Choroid plexus epithelial cell (primary cell): ENCODE measurements at places on chromosomes 3 and 15.

- DNase-seq = peak; percentile 8
These were observed 27.0 kb downstream of the NDUFB4 start for GRCh38 chr3:120622870-120623726.

GRCh38 chr3:51799879-51800749 is 21.1 kb upstream of the IQCF6 start:
- DNase-seq = peak; percentile 88

GRCh38 chr15:22981051-22981840 is 1.1 kb upstream of the CYFIP1 start:
- DNase-seq = no peak

- DNase-seq = peak; percentile 75
These were observed 41.7 kb downstream of the OXSM start for GRCh38 chr3:25831578-25831977.

GRCh38 chr3:193903966-193904365 is 232.0 kb upstream of the HES1 start:
- no peak for DNase-seq

DNA sequence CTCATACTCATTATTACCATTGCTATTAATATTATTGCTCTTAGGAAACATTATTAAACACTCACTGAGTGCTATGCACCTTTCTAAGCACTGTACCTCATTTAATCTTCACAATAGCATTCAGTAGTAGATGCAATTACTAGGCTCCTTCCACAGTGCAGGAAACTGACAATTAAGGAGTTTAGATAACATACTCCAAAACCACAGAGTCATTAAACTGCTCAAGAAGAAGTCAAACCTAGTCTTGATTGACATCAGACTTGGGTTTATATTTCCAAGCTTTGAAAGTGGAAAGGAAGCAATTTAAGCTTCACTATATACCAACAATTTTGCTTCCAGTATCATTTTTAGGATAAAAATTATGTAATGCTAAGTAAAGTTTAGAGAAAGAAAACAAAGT is 490.1 kb upstream of the ARRDC4 start:
- DNase-seq = no peak

DNA sequence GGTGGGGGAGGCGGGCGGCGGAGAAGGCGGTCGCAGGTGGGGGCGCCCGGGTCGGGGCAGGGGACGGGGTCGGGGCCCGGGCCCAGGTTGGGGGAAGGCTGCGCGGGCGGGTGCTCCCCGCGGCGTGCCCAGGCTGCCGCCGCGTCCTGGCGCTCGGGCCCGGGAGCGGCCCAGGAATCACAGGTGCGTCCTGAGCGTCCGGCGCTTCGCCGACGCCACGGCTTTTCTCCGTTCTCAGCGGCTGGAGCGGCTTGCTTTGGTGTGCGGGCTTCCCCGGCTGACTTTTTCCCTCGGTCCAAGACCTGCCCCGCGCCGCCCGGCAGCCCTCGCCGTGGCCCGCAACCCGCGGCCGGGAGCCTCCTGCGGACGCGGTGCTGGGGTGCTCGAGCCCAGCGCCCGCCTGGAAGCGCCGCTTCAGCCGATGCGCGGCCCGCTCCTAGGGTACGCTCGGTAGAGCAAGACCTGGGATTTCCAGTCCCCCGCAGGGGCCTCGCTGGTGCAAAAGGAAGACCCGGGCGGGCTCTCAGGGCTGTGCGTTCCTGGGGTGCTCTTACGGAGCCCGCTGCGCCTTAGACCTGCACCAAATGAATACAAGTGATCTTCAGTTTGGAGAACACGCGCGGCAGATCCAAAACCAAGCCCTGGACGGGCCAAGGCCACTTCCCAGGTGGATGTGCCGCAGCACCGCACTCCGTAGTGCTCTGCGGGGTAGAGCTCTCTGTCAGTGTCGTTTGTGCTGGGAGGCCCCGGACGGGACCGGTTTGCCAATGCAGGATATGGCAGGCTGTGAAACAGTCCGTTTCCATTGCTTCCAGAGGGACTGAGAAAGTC is 639 bp downstream of the NIPA1 start:
- DNase-seq = peak; percentile 36

- DNase-seq = peak; percentile 10
These were observed 49.6 kb downstream of the MAP6D1 start for GRCh38 chr3:183775781-183776180.

GRCh38 chr3:111924283-111924682 is 54.5 kb upstream of the ABHD10 start:
- no peak for DNase-seq

GRCh38 chr3:124032881-124033359 is 41.0 kb upstream of the ROPN1 start:
- peak; percentile 74 for DNase-seq

- DNase-seq = no peak
These were observed 45.9 kb upstream of the PGPEP1L start for GRCh38 chr15:99053380-99054024.

- DNase-seq = no peak
These were observed 17.2 kb downstream of the EFCC1 start for GRCh38 chr3:129018271-129018670.

GRCh38 chr3:28699283-28699682 is 350.7 kb upstream of the AZI2 start:
- no peak for DNase-seq

- no peak for DNase-seq
These were observed 18.9 kb downstream of the SRGAP3 start for GRCh38 chr3:9230596-9230995.

DNA sequence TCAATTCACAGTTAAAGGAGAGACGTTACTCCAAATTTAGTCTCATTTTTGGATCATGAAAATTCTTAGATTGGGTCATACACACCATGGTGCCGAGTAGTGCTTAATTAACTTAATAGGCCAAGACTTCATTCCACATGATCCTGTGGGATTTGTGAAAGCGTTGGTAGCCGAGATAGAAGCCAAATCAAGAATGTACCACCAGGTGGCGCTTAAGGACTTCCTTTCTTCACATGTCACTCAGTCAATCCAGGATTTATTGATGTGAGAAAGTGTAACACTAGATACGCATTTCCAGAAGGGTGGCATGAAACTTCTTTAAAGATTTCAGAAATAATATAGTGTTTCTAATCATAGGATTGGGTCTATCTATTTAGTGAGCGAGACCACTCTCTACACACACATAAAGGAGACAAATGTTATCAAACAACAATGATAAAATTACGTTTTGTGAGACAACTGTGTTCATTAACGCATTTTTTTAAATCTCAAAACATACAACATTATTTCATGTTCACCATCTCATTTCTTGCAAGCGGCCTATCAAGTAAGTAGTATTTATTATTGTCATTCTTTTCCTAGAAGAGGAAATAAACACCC is 436.1 kb downstream of the CHL1 start:
- DNase-seq = peak; percentile 58

DNA sequence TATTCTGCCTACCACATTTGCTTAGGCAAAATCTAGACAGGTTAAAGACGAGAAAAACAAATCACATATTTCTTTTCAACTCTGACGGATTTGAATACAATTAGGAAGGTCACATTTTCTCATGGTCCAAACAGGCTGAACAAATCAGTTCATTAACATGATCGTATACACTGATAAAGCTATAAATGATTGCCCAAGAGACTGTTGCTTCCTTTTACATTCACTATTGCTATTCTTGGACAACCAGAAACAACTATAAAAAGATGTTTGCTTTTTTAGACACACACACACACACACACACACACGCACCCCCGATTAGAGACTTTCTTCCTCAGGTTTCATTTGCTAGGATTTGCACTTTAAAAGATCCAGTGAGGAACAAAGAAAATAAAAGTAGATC is 122.3 kb upstream of the BHLHE40 start:
- peak; percentile 25 for DNase-seq

- peak; percentile 61 for DNase-seq
These were observed 26.0 kb upstream of the CORO2B start for GRCh38 chr15:68552773-68553172.

- no peak for DNase-seq
These were observed 8.3 kb downstream of the ISLR2 start for GRCh38 chr15:74138642-74139041.

GRCh38 chr3:59808446-59808845 is 758.6 kb upstream of the CFAP20DC start:
- DNase-seq = no peak

DNA sequence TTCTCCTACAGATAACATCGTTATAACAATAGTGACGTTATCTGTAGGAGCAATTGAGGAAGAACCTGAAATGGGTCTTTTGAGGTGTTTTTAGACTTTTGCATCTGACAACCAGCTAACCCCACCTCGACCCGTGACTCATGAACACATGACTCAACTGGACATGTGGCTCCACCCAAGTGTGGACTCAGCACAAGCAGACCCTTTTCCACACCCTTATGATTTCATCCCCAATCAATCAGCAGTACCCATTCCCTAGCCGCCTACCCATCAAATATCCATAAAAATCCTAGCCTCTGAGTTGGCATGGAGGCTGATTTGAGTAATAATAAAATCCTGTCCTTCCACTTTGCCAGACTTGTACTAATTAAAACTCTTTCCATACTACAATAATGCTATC is 255.4 kb downstream of the ARPP21 start:
- no peak for DNase-seq

- no peak for DNase-seq
These were observed 517.2 kb downstream of the FOXP1 start for GRCh38 chr3:71066356-71066755.

DNA sequence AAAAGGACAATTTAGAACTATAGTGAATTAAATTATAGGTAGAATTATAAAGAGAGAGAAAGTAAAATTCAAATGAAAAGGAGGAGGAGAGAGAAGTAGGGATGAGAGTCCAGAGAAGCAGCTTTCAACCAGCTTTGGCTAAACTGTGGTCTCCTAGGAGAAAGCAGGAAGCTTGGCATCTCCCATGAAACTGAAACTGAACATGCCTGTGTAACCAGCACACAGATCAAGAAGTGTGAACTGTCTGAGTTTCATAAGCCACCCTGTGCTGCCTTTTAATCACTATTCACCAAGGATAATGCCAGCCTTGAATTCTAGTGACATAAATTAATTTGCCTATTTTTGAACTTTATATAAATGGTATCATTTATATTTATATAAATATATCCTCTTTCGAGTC is 128.5 kb downstream of the MYRIP start:
- DNase-seq = no peak

DNA sequence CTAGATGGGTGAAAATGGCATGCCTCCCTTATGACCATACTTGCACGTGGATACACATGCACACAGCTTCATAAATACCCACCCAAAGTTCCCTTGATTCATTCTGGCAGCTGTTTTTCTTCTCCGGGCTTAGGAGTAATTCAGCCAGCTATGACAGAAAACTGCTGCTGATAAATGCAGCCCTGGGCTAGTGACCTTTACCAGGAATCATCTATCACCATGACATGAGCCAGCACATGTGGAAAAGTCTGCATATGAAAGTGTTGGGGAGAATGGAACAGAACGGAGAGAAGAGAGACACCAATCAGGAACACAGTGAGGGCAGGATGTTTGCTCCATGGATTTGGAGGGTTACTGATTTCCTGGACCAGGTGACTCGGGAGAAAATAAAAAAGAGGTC is 706.3 kb downstream of the PDCD6IP start:
- no peak for DNase-seq

GRCh38 chr15:71585159-71585558 is 225.2 kb upstream of the NR2E3 start:
- DNase-seq = no peak

GRCh38 chr3:191158247-191158646 is 40.8 kb upstream of the OSTN start:
- DNase-seq = no peak

- DNase-seq = no peak
These were observed 25.1 kb downstream of the SHISA5 start for GRCh38 chr3:48478626-48479555.

- DNase-seq = peak; percentile 37
These were observed 20.2 kb downstream of the MYZAP start for GRCh38 chr15:57611938-57612337.

- DNase-seq = no peak
These were observed 148.9 kb upstream of the TSPAN3 start for GRCh38 chr15:77219841-77220240.

DNA sequence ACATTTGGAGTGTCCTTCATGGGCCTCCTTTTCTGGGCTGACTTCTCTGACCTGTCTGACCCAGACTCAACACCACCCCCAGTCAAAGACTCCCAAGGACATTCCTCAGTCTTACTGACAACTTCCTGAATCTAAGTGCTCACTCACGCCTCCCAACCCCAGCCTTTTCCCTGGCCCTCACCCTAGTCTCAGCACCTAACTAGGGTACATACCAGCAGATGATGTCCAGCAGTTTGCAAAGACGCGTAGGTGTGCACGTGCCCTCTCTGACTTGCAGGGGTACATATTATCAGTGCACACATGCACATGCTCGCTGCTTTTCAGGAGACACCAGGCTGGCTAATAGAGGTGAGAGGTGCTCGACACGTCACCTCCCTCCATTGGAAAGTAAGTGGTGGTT is 38.7 kb upstream of the SLCO2A1 start:
- DNase-seq = no peak

DNA sequence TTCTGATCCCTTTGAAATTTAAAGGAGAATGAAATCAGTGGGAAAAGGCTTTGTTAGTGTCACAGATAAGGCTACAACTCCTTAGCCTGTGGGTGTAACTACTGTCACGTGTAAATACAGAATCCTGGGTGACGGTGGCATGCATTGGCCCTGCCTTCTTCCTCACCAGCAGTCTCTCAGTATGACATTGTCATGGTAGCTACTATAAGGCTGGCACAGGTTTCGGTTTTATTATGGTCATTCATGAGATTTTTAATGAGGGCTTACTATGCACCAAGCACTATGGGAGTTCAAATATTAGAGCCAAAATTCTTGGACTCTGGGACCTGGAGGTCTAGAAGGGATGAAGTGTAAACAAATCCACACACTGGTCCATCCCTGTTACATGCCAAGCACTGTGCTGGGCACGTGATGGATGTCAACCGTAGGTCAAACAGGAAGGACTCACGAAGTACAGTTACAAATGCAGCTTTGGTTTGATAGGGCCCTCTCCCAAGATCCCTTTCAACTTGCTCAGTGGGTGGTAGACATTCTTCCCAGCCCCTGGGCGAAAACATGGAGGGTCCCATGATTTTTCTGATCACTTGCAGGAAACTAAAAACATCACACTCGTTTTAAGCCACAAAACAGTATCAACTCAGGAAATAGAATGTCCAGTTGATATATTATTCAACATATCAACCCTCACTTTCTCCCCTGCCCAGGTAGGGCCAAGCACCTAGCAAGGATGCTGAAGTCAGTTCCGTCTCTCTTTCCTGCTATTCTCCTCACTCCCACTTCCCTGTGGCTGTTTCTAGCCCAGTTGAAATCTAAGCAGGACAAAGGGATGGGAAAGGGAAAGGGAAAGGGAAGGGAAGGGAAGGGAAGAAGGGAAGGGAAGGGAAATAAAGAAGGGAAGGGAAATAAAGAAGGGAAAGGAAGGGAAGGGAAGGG is 25.3 kb downstream of the BFSP2 start:
- DNase-seq = no peak

- DNase-seq = no peak
These were observed 6.7 kb upstream of the ALCAM start for GRCh38 chr3:105360003-105360402.

GRCh38 chr3:193677734-193678133 is 84.7 kb downstream of the OPA1 start:
- DNase-seq = no peak

- peak; percentile 97 for DNase-seq
These were observed 8.2 kb downstream of the TMOD2 start for GRCh38 chr15:51759557-51760070.

GRCh38 chr3:33433843-33434242 is 6.4 kb downstream of the UBP1 start:
- no peak for DNase-seq
